ENCODE measurements at places on chromosomes 1 and 21. TPM values are rescaled to one million over a fixed set of nuclear protein-coding genes. Genes with fewer than 3 reads are reported as not detected.

- DNase-seq: no peak
Measured at GRCh38 chr1:178651742-178652141, 73.3 kb upstream of the RALGPS2 start.

DNA sequence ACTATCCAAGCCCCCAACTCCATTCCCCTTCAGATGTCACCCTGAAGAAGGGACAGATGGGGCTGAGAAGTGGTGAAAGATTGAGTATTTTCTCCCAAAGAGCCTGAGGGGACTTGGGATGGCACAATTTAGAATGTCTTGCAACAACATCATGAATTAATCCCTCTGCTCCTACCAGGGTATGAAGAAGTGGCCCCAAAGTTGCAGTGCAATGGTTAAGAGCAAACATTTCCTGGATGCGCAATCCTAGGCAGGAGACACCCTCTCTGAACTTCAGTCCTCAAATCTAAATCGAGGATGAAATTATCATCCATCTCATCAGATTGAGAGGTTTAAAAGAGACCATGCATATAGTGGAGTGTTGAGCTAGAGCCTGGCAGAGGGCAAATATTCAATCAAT, 28.6 kb upstream of the CITED4 start:
- DNase-seq: no peak

DNA sequence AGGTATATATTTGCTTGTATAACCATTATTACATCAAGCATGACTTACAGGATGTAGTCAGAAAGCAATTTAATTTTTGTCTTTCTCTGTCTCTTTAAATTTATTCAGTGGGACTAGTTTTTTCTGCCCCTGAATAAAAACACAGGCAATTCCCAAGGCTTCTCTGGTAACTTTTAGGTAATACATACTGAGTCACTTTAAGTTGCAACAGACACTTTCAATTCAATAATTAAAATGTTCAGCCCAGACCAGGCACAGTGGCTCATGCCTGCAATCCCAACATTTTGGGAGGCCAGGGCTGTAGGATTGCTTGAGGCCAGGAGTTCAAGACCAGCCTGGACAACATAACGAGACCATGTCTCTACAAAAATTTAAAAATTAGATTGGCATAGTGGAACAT, 12.3 kb downstream of the SLC44A3 start:
- no peak for DNase-seq

- DNase-seq: no peak
Measured at GRCh38 chr1:94345148-94345721, 73.0 kb upstream of the ABCD3 start.

DNA sequence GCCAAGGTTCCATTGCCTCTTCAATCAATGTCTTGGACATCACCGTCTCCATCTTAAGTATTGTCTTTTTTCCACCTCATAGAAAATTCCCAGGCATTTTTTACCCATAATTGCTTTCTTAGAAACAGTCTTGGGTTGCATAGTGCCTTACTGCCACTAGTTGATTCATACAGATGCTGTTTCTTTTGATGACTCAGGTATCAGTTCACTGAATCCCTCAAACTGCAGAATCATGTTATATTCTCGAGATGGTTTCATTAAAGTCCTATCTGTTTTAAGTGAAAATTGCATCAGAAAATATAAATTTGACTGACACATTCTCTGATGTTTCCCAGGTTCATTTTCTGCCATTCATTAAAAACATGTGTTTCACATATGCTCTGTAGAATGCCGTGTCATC, 1489.1 kb downstream of the BRINP3 start:
- no peak for DNase-seq

Gene LCE7A
- total RNA-seq: not detected

DNA sequence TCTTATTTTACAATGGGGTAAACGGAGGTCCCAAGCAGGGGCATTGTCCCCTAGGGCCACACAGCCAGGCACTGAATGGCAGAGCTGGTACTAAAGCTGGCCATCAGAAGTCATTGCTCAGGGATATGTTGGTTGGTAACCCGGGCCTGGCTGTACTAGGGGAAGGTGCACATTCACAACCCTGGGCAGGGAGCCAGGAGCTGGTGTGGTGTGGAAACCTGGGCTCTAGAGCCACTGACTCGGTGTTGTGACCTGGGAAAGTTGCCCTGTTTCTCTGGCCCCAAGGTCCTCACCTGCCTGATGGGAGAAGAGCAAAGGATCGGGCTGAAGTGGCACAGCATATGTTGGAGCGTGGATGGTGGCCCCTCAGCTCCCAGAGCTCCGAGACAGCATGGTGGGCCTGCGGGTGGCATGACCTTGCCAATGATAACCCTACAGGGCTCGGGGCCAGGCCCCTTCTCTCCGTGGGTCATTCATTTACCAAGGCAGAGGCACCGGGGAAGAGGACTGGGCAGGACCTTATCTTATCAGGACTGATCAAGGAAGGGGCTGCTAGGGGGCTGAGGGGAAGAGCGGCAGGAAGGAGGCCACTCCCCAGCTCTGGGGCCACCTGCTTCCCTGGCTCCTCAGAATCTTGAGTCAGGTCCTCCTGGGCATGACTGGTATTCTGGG, 274.1 kb downstream of the TRABD2B start:
- DNase-seq: no peak

DNA sequence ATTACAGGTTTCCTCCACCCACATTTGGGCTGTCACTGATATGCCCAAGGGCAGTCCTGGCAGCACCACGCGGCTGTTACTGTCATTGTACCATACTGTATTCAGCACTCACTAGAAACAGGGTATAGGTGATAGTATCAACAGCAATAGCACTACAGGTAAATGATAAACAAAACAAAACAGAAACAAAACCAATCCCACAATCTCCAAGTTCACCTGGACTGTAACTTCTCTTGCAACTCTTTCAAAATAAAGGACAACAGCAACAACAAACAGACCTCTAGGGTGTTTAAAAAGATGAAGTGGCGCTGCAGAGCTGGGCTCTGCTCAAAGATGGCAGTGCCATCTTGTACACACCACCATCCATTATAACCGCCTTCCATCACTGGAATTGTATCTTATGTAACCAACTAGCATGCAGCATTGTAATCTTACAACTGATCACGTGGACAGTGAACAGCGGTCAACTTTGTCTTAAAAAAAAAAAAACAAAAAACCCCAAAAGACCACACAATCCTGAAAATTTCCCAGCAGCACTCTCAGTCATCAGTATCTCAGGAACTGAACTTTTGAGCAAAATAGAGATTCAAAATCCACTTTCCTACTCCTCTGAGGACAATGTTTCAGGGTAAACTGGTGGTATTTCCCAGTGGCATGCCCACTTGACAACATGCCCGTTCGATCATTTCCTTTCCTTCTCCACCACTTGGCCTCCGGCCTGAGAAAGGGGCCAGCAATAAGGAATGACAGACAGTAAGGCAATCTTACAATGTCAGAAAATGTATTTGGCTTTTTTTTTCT, 3.8 kb downstream of the IRF2BP2 start:
- DNase-seq: no peak

DNA sequence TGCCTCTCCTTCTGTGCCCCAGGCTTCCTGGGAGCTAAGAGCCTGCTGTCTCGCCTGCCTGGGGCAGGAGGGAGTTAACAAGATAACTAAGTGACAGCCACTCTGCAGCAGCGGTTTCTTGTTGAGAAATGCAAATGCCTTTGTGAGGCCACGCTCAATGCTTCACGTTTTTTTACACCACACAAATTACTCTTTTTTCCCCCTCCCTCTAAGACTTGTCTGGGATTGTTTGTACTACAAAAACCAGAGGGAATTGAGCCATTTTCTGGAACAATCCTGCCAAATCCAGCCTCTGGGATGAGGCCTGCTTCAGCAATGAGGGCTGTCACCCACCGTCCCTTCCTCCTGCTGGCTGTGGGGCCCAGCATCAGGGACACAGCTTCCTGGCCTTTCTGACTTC, 119.6 kb downstream of the ACTL8 start:
- no peak for DNase-seq

- no peak for DNase-seq
Measured at GRCh38 chr1:12424793-12425192, 193.2 kb downstream of the DHRS3 start.

Gene IL20
- not detected for total RNA-seq

Gene REN
- 9.4 TPM for total RNA-seq

GRCh38 chr1:201759194-201759815, 69.7 kb upstream of the IPO9 start:
- no peak for DNase-seq

DNA sequence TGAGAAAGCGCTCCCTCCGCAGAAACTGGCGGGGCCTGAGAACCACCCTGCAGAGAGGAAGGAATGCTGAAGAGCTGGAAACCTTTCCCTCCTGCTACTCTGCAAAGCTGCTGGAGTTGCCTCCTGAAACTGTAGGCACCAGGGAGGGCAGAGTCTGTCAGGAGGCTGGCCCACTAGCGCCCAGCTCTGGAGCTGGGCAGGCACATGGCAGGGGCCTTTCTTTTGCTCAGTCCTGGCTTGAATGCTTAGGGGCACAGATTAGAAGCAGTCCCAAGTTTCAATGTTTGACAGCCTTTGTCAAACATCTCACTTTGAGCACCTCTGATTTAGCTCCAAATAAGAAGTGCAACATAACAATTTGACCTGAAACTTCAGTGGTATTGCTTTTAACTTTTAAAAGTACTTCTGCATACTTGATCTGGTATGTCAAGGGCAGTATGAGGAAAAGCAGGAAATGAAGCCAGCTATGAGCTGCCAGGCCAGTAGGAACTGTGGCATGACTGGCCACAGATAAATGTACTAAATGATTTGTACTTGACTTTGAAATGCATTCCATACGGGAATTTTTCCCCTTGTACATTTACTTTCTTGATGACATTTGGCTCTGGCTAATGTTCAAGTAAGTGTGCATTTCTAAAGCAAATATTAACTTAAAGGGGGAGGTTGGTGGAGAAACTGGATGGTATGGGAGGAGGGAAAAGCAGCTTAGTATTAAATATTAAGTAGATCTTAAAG, 7.2 kb downstream of the C1orf116 start:
- no peak for DNase-seq

Gene GPR52
- not detected for total RNA-seq

DNA sequence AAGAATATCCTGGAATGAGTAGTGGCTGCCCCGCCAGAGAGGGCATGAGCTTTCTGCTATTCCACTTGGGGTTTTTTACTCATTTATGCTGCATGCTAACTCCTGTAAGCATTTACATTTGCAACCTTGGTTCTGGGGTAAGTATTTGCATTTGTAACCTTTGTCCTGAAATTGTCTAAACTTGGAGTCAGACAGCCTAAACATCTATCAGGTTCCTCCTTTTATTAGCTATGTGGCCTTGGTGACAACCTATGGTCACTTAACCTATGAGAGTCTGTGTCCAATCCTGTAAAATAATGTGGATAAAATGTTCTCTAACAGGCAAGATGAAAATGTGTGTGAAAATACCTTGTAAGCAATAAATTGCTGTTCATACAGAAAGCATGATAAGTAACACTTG, 8.9 kb upstream of the ZMYM4 start:
- DNase-seq: no peak

Gene FCAMR
- total RNA-seq: not detected

GRCh38 chr21:31078796-31079195, 40.5 kb upstream of the KRTAP19-8 start:
- no peak for DNase-seq

Gene CYB561D1
- 11.0 TPM for total RNA-seq

DNA sequence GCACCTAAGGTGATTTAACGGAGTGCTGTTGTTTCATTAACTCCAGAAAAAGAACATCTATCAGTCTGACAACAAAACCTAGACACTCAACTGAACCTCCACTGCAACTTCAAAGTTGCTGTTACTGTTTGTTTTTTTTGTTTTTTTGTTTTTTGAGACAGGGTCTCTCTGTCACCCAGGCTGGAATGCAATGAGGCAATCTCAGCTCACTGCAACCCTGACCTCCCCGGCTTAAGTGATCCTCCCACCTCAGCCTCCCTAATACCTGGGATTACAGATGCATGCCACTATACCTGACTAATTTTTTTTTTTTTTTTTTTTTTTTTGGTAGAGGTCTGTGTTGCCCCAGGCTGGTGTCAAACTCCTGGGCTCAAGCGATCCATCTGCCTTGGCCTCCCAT, 66.7 kb upstream of the SDC3 start:
- DNase-seq: no peak

Gene GOLT1A
- total RNA-seq: 0.52 TPM

GRCh38 chr1:43442756-43443155, 11.0 kb downstream of the HYI start:
- DNase-seq: peak; percentile 11

Gene AMPD1
- not detected for total RNA-seq

DNA sequence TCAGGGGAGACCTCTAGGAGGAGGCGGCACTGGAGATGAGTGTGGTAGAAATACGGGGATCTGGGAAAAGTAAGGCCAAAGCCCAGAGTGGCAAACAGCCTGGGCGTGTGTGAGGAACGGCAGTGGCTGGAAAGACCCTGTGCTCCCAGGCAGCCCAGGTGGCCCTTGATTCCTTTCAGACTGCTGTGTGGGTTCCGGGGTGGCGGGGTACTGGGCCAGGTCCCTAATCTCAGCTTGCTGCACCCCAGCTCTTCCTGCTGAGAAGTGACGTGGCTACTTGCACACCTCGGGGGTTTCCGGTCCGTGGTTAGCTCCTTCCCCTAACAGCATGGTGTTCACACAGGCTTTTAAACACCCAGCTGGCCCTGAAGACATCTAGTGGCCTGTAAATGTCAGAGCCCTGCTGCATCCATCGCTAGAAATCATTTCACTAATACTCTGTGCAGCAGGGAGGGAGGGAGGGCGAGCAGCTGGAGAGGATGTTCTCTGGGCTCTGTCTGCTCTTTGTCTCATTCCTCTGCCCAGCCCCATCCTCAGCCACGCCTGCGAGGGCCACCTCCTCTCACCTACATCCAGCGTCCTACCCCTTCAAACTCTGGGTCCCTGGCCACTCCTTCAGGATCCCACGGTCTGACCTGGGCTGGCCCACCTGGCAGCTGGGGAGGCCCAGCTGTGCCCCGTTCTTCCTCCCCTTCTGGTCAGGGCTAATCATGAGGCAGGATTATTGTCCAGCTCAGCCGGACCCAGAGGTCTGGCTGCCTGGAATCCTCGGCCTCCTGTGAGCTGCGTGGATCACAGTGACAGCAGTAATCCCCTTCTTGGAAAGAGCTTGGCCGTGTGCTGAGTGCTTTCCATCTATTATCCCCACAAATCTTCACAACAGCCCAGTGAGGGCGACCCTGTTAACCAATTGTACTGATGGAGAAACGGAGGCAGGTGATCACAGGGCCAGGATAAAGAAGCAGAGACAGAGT, 7.2 kb downstream of the ZDHHC18 start:
- DNase-seq: no peak

GRCh38 chr1:79090985-79091384, 84.5 kb upstream of the ADGRL4 start:
- DNase-seq: no peak

GRCh38 chr21:44086636-44087425, 20.4 kb upstream of the PWP2 start:
- DNase-seq: no peak

All from uterus (tissue), 4 donors.